ENCODE measurements at places on chromosomes 2 and 18.

GRCh38 chr2:215849771-215850170 is 163.6 kb downstream of the MREG start:
- DNase-seq = no peak

DNA sequence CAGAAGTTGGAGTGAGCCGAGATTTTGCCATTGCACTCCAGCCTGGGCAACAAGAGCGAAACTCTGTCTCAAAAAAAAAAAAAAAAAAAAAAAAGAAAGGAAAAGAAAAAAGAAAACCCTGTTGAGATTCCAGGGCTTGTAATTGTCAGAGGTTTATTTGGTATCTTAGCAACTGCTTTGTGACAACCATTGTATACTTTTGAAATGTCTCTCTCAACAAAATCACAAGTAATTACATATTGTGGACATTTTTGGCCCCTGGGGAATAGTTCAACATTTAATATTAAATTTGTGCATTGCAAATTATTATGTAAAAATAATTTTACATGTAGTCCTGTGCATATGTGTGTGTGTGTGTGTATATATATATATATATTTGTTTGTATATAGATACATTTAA is 270.8 kb downstream of the GALNT13 start:
- DNase-seq = no peak

DNA sequence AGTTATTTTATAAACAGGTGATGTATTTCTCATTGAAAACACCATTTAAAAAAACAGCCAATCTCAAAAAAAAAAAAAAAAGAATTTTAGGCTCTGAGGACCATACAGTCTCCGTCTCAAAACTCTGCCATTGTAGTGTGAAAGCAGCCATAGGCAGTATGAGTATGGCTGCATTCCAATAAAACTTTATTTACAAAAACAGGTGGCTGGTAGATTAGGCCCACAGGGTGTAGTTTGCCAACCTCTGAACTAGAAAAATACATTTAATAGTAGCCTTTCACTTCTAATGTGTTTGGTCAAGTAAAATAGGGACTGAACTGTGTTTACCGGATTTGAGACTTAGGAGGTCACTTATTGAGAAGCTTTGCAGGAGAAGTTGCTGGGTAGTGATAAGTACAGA is 19.2 kb downstream of the RMDN2 start:
- DNase-seq = no peak

DNA sequence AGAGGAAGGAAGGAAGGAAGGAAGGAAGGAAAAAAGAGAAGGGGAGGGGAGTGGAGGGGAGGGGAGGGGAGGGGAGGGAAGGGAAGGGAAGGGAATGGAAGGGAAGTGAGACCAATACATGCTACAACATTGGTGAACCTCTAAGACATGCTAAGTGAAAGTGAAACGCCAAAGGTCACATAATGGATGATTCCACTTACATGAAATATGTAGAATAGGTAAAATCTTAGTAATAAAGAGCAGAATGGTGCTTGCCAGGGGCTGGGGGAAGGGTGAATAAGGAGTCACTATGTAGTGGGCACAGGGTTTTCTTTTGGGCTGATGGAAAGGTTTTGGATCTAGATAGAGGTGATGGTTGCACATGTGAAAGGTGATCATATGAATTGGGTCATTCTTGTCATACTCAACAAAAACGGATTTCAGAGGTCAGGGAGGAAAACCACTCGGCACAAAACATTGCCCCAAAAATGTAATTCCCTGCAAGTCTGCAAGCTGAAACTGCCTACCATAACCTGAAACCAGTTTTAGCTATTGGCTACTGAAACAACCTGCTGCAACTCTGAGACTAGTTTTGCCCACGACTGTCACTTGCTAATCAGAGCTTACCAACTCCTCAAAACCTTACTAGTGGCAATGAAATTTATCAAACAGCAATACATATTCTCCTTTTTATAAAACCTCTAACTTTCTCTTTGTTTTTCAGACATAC is 59.2 kb downstream of the CCDC141 start:
- DNase-seq = no peak

DNA sequence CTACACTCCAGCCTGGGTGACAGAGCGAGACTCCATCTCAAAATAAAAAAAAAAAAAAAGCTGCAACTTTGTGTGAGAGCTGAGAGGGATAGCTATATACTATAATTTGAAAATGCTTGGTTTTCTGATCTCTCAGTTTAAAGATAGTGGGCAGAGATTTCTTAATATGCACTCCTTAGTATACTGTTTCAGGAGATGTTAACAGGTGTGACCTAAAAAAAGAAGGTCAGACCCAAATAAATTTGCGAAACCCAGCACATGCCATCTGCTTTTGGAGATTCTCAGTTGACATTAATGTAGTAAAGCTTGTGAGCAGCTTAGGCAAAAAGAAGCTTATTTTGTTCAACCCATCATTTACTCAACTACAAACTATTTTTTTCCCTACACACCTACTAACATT is 37.4 kb downstream of the ZC3H6 start:
- no peak for DNase-seq
